ENCODE measurements at places on chromosomes 12 and 14. TPM values are rescaled to one million over a fixed set of nuclear protein-coding genes. Genes with fewer than 3 reads are reported as not detected.
A peak's percentile ranks its signal among the peaks of the same experiment; 100 is the strongest.

- DNase-seq = no peak
Observed at GRCh38 chr12:20865873-20866272, 55.4 kb downstream of the SLCO1B3 start.

DNA sequence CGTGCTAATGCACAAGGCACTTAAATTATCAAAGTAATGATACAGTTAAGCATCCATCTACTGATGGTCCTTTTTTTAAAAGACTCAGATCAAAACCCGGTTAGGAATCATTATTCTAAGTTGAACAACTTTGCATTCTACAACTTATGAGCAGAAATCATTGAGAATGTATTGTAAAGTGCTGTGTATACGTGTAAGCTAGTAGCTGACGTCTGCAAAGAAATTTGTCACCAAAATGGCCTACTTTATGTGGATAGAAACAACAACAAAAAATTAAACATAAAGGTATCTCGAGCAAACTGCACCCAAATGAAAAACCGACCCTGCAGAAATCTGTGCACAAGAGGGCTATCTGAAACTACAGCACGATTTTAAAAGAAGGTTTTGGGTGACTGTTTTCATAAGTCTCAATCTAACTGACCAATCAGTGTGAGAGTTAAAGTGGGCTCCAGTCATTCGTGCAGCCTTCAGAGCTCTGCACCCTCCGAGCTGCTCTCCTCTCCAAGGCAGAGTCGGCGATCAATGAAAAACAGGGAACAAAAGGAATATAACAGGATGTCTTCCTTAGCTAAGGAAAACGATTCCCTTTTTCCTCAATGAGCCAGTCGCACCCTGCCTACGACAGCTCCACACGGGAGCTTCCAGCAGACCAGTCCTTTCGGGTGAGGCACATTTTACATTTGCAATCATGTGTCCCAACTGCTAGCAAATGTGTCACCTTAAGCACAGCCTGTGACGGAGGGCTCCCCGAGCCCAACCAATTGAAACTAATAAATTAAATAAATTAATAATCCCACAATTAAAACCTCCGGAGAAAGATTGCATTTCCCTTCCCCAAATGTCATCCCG is 200.7 kb upstream of the FOXN3 start:
- DNase-seq = peak; percentile 85

- DNase-seq = no peak
Observed at GRCh38 chr14:85344847-85345570, 184.9 kb upstream of the FLRT2 start.

KCNA5 gene
- 0.11 TPM for total RNA-seq

DNA sequence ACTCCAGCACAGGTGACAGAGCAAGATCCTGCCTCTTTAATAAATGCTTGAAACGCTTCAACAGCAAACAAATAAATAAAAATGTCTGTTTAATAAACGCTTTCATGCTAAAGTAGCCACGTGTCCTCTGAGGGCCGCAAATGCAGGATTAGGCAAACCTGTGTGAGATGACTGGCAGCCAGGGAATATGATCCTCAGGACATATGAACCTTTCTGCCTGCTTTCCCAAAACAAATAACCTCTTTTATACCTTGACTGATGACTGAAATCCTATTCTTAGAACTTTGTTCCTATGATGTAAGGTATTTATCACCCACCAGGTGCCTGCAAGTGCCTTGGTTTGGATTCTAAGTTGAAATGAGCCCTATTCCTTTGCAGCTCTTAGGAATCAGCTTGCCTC is 14.5 kb upstream of the FLVCR2 start:
- no peak for DNase-seq

BCL7A gene
- 22.3 TPM for total RNA-seq

- DNase-seq = no peak
Observed at GRCh38 chr12:25976289-25976688, 17.8 kb downstream of the RASSF8 start.

GRCh38 chr14:64550621-64551333 is 1.0 kb downstream of the PPP1R36 start:
- no peak for DNase-seq

DNA sequence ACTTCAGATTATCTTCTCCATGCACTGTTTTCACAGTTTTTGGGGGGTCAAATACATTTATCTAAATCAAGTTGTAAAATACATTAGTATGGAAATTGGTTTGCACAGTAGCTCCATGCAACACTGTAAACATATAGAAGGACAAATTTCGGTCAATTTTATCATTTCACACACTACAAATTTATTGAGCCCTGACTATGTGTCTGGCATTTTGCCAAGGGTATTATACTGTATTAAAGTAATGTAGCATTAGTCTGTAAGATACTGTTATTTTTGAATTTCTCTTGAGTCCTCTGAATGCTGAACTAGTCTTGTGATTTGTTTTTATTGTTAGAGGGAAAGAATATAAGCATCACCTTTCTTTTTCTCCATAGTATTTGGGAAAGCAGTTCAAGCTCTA is 1.3 kb downstream of the RAD9B start:
- DNase-seq = no peak

- DNase-seq = no peak
Observed at GRCh38 chr12:103667125-103667524, 80.1 kb downstream of the STAB2 start.

NKX2-1 gene
- total RNA-seq = not detected

SDR39U1 gene
- 25.5 TPM for total RNA-seq

OR6C68 gene
- not detected for total RNA-seq

BATF gene
- total RNA-seq = 5.3 TPM

GRCh38 chr12:77189458-77189857 is 124.1 kb upstream of the E2F7 start:
- DNase-seq = no peak

Measured in lower leg skin (tissue), 4 donors.